ENCODE measurements at places on chromosomes 2 and 18.

- no peak for DNase-seq
Observed at GRCh38 chr2:200172521-200172920, 134.0 kb upstream of the SPATS2L start.

GRCh38 chr18:48181857-48182256, 227.3 kb downstream of the ZBTB7C start:
- DNase-seq = no peak

- DNase-seq = no peak
Observed at GRCh38 chr2:134314202-134314601, 60.3 kb downstream of the MGAT5 start.

- DNase-seq = no peak
Observed at GRCh38 chr2:177147834-177148445, 64.7 kb upstream of the HNRNPA3 start.

DNA sequence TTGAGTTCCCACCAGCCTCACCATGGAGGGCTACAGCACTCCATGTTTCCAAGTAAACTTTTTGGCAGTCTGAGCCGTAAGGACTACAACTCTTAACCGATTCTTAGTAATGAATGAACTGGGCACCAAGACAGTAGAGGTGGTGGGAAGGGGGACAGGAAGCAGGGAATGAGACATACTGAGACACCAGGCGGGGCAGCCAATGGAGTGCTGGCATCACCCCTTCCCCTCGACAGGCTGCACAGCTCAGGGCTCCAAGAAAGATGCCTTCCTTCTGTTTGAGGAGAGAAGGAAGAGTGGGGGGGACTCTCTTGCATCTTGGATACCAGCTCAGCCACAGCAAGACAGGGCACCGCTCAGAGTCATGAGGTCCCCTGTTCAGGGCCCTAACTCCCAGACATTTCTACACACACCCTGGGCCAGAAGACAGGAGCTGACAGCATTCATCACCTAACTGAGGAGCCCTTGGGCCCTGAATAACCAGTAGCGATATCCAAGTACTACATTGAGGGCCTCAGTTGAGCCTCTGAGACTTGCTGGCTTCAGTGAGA, 45.2 kb downstream of the USP34 start:
- no peak for DNase-seq

- DNase-seq = no peak
Observed at GRCh38 chr2:80410346-80410745, 105.8 kb upstream of the LRRTM1 start.

DNA sequence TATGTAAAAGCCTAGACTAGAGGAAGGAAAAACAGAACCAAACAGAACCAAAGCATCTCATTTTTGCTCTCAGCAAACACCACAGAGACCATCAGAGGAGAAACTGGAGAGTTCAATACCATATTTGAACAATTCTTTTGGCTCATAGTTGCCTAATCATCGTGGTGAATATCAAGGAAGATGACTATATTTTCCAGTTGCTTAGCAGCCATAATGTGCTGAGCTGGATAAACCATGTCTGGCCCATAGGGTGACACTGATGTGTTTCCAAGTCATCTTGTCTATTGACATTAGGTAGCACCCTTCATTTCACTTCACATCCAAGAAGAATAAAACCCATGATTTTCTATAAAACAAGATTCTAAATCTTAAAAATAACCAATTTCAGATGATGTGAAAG, 5.9 kb upstream of the XRCC5 start:
- DNase-seq = no peak

GRCh38 chr2:85076618-85077274, 56.4 kb upstream of the TCF7L1 start:
- DNase-seq = no peak

DNA sequence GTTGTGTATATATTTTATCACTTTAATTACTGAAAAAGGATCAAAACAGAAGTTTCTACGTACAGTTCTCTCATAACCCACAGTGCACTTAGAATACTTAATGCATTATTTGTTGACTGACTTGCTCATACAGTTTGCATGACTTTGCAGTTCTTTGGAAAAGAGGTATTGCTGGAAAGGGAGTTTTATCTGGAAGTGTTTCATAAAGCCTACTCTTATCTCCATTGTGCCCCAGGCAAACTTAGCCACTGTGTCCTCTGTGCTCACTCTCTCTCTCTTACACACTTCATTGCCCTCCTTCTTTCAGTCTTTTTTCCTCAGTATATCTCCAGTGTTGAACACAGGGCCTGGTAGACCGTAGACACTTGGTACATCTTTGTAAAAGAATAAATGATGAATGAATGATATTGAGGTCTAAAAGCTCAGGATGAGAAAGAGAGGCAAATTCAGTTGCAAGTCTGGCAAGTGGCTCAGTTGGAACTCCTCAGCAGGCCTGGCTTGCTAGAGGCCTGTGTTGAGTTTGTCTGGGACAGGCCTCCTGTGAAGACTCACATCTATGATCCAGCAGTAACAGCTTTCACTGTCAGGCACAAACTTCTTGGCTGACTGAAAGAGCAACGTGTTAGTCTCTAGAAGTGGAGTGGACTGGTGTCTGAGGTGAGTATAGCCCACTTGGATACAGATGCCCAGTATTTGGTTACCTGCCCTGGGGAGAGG, 56.1 kb downstream of the SETBP1 start:
- DNase-seq = no peak

- DNase-seq = no peak
Observed at GRCh38 chr2:120791243-120791961, 55.7 kb downstream of the GLI2 start.
